A673 (cell line): ENCODE measurements at places on chromosomes 2 and 18. TPM values are rescaled to one million over a fixed set of nuclear protein-coding genes. Genes with fewer than 3 reads are reported as not detected.

DNA sequence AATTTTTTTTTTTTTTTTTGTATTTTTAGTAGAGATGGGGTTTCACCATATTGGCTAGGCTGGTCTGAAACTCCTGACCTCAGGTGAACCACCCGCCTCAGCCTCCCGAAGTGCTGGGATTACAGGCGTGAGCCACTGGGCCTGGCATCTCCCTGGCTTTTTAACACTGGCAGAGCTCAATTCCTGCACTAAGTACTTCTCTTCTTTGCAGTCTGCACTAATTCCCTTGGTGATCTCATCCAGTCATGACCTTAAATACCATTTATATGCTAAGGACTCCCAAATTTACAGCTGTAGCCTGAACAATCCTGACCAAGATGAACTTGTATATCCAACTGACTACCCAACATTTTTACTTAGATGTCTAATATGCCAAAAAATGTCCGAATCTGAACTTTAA, 10.2 kb downstream of the PREPL start:
- no peak for DNase-seq

DNA sequence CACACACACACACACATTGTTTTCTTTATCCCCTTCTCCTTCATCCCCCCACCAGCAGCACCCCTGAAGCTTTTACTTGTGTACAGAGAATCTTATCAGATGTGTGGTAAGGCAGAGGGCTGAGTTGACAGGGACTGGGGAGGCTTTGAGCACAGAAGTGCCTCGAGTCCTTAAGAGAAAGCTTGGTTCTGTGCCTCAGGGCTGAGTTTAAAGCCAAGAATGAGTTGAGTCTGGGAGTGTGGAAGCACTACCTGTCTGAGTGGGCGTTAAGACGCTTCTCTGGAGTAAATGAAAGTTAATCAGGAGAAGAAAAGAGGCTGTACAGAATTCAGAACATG, 2.7 kb downstream of the ID2 start:
- DNase-seq = peak; percentile 66

The ABCB11 gene
- total RNA-seq = 0.07 TPM in 1 of 2 replicates, not detected in the other

DNA sequence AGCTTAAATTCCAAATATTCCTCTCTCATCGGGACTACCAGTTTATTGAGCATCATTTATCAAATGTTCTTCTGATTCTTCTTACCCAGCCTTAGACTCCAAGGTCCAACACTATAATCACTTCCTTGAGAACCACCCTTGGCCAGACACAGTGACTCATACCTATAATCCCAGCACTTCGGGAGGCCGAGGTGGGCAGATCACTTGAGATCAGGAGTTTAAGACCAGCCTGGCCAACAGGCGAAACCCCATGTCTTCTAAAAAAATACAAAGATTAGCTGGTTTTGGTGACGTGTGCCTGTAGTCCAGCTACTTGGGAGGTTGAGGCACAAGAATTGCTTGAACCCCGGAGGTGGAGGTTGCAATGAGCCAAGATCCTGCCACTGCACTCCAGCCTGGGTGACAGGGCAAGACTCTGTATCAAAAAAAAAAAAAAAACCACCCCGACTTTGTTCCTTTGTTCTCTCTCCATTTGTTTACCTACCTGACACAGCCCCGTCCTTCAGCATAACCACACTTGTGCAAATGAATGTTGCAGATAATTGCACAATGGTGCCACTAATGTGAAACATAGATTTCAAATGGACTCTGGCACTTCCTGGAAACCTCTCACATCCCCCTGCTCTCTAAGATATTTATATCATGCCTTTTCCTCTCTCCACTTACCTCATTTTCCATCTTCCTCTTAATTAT, 38.9 kb upstream of the LPIN2 start:
- DNase-seq = no peak

The TNFAIP6 gene
- total RNA-seq = 123 and 135 TPM in 2 replicates

- DNase-seq = no peak
Observed at GRCh38 chr2:40548521-40548920, 96.6 kb upstream of the SLC8A1 start.

The GCG gene
- total RNA-seq = not detected in 2 replicates

The OTX1 gene
- total RNA-seq = 1.1 and 2.1 TPM in 2 replicates

- DNase-seq = peak; percentile 72
Observed at GRCh38 chr2:202278944-202279343, 13.4 kb downstream of the NOP58 start.

The ITM2C gene
- total RNA-seq = 283 and 293 TPM in 2 replicates

DNA sequence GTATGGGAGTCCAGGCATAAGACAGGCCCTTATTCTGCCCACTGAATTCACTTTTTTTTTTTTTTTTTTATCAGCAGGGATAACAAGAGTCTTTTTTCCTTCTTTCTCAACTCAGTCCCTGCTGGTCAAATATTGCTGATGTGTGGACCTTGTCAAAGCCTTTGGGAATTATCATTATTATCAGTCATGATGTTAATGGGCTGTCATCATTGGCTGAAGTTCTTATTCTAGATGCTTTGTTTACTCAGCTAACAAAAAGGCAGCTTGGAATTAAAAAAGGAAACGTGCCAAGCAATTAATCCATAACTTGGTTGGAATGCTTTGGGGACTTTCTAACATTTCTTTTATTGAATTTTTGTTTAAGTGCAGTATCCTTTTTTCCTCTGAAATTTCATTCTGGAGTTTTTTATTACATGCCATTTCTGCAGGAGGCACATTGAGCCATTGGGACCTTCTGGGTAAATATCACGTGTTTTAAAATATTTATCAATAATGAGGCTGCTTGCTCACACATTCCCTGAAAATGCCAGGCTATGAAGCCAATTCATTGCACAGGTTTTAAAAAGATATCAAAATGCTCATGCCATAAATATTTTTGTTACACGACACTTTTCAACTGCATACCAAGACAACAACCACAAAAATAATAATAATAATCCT, 246.3 kb downstream of the TXNL1 start:
- no peak for DNase-seq

GRCh38 chr2:205047273-205047839, 502.1 kb downstream of the PARD3B start:
- peak; percentile 1 for DNase-seq

The ODC1 gene
- 221 and 269 TPM in 2 replicates for total RNA-seq

GRCh38 chr18:33239298-33239697, 201.2 kb downstream of the CCDC178 start:
- DNase-seq = no peak

DNA sequence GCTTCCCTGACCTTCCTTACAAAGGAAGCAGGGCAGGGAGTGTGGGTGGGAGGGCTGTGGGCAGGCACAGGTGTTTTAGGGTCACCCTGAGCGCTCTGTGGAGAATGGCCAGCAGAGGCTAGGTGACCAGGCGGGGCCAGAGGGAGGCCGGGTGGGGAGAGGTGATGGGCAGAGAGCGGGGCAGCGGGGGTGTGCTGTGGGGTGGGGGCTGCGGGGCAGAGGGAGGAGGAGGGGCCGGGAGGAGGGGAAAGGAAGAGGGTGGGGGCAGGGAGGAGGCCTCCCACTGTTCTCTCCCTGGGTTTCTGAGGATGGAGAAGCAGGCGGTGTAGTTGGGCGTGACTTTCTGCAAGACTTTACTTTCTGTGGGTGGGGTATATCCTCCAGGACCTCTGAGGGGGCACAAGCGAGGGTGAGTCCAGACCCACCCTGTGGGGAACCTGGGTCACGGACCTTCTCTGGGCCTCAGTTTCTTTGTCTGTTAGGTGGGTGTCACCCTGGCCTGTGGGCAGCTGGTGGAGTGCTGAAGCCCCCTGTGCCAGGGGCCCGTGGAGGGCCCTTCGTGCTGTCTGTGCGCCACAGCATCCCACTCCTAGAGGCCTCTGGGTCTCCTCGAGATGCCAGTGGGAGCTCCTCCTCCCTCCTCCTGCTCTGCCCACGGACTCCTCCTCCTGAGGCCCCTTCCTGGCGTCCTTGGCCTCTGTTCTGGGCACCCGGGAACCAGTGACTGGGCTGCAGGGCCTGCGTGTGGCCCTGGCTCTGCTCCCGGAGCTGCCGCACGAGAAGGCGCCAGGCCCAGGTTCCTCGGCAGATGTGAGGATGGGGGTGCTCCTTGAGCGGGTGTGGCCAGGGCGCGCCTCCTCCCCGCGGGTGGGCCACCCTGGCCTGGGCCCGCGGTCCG, 6.3 kb upstream of the NEU4 start:
- DNase-seq = no peak

The ITGB1BP1 gene
- 115 and 138 TPM in 2 replicates for total RNA-seq

DNA sequence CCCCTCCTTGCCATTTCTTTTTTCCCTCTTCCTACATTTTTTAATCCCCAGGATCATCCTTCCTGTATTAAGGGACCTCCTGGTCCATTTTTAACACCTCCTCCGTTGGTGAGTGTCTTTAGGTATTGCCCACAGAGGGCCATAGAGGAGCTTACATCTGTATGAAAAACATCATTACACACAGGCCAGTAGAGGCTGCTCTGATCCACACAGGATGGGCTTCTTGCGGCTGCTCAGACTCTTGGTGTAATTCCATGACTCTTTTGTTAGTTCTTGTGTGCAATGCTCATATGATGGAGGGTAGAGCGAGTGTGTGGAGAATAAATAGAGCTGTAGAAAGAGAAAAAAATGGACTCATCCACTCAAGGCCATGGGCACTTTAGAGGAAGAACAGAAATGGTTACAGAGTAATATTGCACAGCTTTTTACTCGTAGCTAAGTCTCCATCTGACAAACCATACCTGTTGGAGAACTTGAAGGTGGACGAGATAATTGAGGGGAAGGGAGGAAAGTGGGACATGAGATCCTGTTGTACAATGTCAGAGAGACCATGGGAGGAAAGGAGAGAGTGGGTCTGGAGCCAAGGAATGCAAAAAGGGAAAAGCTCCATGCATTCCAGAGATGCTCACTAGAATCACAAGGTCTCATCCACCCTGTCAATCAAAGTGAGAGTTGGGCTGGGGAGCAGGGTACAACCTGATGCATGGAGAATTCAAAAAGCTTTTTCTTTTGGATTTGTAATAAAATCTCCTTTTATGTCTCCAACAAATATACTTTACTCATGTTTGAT, 129.7 kb upstream of the TNP1 start:
- DNase-seq = peak; percentile 4

- no peak for DNase-seq
Observed at GRCh38 chr2:233469261-233470010, 97.1 kb downstream of the USP40 start.

DNA sequence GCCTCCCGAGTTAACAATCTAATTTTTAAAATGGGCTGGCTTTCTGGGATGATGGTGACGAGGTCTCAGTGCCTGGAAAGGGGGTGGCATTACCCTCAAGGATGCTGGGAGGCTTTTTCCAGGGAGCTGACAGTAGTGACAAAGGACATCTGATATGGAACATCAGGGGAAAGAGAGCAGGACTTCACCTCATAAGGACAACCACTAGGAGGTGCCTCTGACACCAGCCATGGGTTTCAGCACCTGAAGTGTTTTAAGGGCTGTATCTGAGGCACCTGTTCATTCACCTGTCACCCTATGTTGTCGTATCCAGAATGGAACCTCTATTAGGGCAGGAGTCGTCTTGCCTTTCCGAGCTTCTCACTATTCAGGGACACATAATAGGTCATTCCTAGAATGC, 10.8 kb downstream of the IL36B start:
- no peak for DNase-seq

DNA sequence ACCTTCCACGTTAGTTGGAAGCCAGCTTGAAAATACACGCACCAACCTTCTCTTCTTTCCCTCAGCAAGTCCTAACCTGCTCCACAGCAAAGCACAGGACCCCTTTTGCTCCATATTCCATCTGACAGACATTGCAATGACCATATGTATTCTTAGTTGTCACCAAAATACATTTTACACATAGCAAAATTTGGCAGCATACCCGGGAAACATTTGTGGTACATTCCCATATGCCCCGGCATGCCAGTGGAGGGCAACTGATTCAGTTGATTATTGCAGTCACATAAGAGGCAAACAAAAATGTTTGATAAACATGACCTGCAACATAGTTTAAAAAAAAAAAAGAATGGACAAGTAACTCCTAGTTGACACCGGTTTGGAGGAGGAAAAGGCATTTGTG, 202.1 kb upstream of the UBE2E3 start:
- no peak for DNase-seq

DNA sequence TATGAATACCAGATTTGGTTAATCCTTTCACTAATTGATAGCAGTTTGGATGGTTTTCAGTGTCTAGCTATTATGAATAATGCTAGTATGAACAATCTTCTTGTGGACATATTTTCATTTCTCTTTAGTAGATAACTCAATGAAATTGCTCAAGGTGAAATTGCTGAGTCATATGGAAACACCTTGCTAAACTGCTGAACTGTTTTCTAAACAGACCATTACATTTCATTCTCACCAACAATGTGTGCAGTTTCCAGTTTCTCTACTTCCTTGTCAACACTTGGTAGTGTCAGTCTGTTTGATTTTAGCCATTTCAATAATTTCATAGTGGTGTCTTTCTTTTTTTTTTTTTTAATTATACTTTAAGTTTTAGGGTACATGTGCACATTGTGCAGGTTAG, 250.0 kb downstream of the HRH4 start:
- DNase-seq = no peak

The HOXD8 gene
- 56.8 and 61.9 TPM in 2 replicates for total RNA-seq

DNA sequence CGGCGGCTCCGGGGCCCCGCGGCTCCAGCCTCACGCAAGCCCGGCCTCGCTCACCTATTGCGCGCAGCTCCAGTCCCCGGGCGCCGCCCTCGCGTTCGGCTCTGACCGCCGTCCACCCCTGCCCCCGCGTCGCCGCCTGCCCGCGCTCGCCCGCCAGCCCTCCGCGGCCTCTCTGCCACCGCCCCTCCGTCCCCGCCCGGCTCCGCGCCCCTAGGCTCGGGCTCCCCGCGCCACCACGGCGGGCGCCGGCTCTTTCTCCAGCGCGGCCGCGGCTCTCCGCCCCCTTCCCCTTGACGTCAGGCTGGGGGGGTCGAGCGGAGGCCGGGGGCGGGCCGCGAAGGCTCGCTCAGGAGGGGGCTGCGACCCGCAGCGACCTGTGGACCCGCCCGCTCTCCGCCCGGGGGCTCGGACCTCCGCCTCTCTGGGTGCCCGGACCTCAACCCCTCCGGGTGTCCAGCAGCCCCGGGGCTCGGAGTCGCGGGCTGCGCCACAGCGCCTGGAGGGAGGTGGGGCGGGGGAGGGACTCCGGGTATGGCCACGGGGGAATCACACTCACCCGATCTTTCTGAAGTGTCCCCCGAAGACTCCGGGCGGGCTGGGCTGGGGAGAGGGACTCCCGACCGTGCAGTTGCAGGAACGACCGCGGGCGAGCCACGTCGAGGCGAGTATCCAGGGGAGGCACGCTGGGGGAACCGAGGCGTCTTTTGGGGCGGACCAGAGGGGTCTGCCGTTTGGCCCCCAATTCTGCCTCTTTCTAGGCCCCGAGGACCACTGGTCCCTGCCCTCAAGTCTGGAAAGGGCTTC, at the start of gene SEMA4C:
Gene SEMA4C (minus strand): TSS at position 259 of the 804 bp plus-strand sequence. CDS start 2,194 bp downstream, outside the sequence.
- no peak for DNase-seq

The TNS1 gene
- total RNA-seq = 88.9 and 99.6 TPM in 2 replicates

The RAX gene
- total RNA-seq = 18.3 and 19.3 TPM in 2 replicates
